ENCODE measurements at places on chromosomes 5 and 9. TPM values are rescaled to one million over a fixed set of nuclear protein-coding genes. Genes with fewer than 3 reads are reported as not detected.

- DNase-seq = no peak
Observed at GRCh38 chr5:52013523-52013922, 630.3 kb downstream of the ISL1 start.

DNA sequence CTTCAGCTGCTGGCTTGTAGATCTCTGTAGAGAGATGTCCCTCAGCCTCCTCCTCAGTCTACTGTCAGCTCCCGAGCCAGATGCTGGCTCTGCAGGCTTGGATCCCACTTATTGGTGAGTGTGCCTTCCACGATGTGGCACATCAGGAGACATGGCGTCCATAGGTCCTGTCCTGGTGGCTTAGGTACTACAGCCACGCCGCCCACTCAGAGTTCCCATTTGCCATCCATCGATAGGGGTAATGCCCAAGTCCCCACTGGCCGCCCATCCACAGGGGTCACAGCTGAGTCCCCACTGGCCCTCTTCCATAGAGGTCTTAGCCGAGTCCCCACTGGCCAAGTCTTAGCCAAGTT, 17.3 kb downstream of the EXOC3 start:
- no peak for DNase-seq

DNA sequence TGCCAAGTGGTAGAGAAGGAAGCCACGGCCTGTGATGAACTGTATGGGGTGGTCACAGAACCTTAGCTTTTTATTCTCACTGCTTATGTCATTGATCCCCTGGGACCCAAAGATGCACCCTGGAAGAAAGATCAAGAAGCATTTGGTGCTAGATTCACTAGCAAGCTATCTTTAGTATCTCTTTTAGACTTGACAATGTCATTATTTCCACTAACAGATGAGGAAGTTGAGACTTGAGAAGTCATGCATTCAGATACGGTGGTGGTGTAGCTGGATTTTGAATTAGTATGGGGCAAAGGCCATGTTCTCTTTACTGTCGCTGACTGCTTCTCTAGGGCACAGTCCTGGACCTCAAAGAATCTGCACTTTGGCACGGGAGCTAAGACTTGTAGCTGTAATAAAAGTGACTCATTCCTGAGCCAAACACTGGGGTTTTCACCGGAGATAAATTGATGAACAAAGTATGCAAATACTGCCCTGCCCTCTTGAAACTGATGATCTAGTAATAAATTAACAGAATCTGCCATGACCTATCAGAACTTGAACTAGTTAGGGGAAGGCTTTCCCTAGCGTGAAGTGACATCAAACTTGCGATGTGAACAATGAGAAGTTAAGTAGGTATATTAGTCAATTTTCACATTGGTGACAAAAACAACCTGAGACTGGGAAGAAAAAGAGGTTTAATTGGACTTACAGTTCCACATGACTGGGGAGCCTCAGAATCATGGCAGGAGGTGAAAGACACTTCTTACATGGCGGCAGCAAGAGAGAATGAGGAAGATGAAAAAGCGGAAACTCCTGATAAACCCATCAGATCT, 5.4 kb downstream of the GDA start:
- DNase-seq = no peak

DNA sequence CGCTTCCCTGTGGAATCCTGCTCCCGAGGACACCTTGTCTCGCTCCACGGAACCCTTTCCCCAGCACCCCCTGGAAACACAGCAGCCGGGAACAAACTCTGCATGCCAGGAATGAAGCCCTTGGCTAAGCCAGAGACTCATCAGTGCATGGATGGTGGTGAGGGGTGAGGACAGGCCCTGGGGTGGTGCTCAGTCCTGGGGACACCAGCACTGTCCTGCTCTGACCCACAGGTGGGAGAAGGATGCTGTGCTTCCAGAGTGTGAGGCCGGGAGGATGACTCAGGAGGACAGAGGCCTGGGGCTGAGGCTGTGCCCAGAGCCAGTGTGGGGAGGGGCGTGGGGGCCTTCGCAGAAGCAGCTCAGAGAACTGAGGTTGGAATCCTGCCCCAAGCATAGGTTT, 11.2 kb upstream of the EGR1 start:
- DNase-seq = no peak

- no peak for DNase-seq
Observed at GRCh38 chr5:14109041-14109747, 33.9 kb upstream of the TRIO start.

DNA sequence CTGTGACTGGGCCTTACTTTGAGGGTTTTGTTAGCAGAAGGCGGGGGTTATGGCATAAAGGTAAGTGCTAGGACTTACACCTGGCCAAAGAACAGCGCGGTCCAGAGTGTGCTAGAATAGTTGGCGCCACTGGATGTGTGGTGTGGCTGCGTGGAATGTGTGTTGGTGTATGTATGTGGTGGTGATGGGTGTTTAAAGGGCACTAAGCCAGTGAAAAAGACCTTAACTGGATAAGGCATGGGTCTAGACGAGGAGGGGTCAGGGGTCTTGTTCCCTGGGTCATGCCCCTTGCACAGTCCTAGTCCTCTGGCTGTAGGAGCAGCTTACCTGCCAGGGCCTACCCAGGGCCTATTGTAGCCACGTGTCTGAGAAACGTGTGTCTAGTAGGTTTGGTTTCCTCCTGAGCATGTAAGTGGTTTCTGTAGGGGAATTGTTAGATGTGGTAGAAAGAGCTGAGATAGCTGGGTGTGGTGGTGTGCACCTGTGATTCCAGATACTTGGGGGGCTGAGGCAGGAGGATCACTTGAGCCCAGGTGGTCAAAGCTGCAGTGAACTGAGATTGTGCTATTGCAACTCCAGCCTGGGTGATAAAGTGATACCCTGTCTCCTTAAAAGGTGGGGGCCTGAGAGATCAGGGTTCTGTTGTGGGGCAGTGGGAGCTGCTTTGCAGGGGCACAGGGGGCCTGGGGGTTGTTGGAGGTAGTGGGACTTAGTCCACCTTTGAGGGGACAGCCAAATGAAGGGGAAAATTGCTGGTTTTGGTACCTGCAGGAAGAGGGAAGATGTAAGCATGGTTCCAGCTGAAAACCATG, 55.2 kb downstream of the HSPA4 start:
- no peak for DNase-seq

DNA sequence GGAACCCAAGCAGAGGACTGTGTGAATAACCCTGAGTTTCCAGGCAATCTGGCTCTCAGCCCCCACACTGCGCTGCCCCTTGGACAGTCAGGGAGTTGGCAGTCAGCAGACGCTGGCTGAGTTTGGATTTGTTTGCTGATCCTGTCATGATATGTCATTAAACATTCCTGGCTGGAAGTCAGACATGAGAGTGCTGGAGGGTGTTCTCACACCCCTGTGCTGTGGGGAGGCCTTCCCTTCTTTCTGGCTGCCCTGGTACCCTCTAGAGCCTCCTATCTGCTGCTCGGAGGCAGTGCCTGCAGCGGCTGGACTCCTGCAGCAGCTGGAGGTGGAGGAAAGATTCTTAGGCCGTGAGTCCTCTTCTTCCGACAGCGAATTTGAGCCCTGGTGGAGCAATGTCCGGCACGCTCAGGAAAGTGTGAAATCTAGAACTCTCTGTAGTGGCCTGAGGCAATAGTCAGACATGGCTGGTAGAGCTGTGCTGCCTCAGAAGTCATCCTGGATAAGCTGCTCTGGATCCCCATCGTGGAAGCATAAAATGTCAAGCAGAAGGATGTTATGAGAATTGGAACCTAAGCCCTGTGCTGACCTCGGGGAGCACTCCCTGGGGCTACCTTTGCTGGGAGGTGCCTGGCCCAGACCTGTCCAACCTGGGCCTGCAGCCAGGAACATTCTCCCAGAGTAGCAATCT, 72.0 kb downstream of the PDE8B start:
- DNase-seq = no peak

DNA sequence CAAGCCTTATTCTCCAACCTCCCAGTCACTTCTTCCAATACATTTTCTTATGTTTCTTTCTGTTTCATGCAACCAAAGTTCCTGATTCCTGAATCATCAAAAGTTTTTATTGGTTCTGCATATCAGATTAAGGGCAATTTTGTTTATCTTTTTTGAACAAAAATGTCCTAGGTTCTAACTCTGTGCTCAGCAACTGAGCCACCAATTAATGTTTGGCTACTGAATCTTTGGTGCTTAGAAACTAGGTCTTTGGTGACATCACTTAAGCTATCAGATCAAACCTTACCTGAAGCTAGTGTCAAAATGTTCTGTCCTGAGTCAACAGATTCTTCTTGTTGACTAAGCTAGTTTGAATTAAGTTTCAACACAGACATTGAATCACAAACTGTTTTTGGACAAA, 56.1 kb downstream of the FGF18 start:
- DNase-seq = no peak

DNA sequence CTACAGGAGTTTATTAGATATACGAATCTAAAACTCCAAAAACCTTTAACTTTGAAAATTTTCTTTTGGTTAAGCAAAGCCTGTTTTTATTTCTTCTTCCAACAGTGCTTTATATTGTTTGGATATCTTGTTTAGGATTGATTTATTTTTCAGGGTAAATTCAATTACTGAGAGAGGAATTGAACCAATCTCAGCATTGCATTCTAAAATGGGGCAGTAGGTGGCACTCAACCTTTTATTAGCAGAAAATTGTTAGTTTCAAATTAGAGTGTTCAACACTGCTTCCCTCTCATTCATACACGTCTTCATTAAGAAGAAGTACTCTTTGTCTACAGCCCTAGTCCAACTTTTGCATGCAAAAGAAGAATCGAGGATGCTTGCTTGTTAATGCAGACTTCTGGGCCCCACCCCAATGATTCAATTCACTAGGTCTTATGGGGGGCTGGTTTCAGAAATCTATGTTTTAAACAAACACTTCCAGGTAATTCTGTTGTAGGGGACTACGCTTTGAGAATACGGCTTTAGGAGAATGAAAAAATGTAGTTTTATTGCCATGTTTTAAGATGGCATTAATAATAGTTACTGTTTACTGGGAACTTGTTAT, 26.6 kb downstream of the MRPL22 start:
- no peak for DNase-seq

GRCh38 chr5:132841305-132841704, 10.9 kb upstream of the SHROOM1 start:
- DNase-seq = no peak

DNA sequence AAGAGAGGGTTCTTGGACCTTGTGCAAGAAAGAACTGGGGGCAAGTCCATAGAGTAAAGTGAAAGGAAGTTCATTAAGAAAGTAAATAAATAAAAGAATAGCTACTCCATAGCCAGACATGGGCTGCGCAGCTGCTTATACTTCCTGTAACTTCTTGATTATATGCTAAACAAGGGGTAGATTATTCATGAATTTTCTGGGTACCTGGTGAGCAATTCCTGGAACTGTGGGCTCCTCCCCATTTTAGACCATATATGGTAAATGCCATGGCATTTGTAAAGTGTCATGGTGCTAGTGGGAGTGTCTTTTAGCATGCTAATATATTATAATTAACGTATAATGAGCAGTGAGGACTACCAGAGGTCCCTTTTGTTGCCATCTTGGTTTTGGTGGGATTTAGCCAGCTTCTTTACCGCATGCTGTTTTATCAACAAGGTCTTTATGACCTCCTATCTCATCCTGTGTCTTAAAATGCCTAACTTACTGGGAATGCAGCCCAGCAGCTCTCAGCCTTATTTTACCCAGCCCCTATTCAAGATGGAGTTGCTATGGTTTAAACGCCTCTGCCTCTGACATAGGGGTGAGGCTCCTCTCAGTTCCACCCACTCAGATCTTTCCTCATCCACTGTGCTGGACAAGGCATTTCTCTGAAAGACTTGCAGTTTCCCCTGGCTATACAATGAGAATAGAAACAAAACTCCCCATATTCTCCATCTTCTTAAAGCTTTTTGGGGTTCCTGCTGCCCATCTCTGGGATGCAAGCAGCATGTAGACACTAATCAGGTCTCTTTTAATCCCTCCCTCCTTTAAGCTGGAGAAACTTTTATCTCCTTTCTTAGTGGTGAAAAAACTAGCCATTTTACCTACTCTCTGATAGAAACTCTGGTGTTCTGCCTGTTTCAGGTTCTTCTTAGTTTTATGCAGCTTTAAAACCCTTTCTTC, 91.2 kb downstream of the ARRDC3 start:
- no peak for DNase-seq

GRCh38 chr5:133254803-133255202, 203.0 kb downstream of the HSPA4 start:
- DNase-seq = no peak

DNA sequence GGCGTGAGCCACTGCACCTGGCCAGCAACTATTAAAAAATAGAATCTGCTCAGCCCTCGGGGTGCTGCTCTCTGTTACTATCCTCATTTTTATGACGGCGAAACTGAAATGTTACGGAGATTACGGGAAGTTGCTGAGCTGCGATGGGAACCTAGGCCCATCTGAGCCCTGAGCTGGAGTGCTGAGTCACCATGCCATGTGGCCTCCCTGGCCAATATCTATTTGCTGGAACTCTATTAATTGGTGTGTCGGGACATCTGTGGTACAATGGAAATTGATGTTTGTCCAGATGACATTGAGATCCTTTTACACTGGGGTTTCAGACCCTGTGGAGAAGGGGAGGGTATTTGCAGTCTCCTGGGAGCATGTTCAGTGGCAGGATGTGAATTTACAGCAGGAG, 8.1 kb downstream of the PRDM12 start:
- no peak for DNase-seq

DNA sequence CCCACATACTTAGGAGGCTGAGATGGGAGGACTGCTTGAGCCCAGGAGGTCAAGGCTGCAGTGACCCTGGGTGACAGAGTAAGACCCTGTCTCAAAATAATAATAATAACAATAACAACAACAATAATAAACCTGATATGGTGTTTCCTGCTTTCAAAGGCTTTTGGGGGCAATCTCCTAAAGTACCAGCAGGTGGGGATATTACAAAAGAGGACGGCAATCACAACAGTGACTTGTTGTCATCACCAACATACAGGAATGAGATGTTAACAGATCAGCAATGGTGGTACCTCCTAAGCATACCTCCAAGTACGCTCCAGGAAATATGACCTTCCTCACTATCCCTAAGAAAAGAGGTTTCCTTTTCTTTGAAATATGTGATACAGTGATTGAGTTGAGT, 91.1 kb upstream of the RNF180 start:
- peak; percentile 18 for DNase-seq

- DNase-seq = no peak
Observed at GRCh38 chr5:138083702-138084101, at the start of gene WNT8A. TSS of gene WNT8A (plus strand) at chr5:138084033. CDS start at chr5:138084128, 95 bp downstream.

The IL3 gene
- total RNA-seq = not detected

The TYRP1 gene
- not detected for total RNA-seq

The PCDHAC1 gene
- 0.06 TPM for total RNA-seq

The NME5 gene
- total RNA-seq = 5.8 TPM

The ZNF454 gene
- total RNA-seq = 1.3 TPM

The ALG2 gene
- 43.5 TPM for total RNA-seq

The PCDHB10 gene
- 1.3 TPM for total RNA-seq

Data from glomerular endothelial cell (primary cell).